ENCODE measurements at places on chromosomes 7 and 10.

GRCh38 chr7:85954961-85955360, 688.7 kb upstream of the GRM3 start:
- no peak for DNase-seq

DNA sequence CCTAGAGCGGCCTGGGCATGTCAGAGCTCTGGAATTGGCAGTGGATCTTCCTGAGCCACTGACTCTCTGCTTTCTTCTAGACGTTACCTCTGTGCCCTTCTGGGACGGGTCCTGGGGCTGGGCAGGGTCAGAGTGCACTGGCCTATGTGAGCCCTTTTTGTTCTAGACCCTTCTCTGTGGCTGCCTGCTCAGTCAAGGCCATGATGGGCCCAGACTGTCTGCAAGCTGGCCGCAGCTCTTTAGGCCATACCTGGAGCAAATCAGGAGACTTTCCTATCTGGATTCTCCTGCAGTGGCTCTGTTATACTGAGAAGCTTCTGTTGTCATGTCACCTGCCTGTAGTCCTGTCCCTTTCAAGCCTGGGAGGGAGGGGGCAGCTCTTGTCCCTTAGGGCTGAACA, 70.1 kb downstream of the ADCY1 start:
- DNase-seq: no peak

- no peak for DNase-seq
Observed at GRCh38 chr10:9796564-9796963, 1221.1 kb upstream of the CELF2 start.

GRCh38 chr10:112585960-112586359, 138.9 kb downstream of the VTI1A start:
- no peak for DNase-seq

DNA sequence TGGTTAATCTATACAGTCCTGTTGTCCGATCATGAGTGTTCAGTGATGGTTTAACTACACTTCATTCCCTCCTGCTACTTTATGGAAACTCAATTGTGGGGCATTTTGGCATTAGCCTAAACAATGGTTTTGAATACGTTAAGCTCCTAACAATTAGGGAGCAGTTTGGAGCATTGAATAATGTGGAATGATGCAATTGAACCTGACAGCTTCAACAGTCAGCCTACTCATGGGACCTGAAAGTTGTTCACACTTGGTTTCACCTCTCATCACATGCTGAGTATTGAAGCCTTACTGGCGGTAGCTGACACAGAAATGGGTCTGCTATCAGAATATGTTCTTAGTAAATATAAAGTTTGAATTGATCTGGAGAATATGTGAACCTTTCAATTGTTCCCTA, 186.1 kb downstream of the MLLT10 start:
- DNase-seq: no peak

GRCh38 chr7:19663816-19664462, 44.9 kb downstream of the POLR1F start:
- DNase-seq: no peak

DNA sequence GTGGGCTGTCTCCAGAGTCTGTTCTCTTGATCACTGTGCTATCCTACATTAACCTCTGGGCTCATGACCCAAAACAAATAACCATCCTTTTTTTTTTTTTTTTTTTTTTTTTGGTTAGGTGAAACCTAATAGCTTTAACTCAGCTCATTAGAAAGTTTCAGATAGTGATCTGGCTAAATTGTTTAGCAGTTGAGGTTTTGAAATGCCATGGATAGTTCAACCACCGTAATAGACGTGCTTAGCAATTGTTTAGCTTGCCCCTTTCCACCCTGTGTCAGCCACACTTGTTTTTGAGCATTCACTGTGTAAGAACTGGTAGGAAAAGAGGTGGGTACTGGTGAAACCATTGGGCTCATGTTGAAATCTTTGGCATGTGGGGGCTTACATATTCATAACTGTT, 3.8 kb downstream of the PLCE1 start:
- no peak for DNase-seq

DNA sequence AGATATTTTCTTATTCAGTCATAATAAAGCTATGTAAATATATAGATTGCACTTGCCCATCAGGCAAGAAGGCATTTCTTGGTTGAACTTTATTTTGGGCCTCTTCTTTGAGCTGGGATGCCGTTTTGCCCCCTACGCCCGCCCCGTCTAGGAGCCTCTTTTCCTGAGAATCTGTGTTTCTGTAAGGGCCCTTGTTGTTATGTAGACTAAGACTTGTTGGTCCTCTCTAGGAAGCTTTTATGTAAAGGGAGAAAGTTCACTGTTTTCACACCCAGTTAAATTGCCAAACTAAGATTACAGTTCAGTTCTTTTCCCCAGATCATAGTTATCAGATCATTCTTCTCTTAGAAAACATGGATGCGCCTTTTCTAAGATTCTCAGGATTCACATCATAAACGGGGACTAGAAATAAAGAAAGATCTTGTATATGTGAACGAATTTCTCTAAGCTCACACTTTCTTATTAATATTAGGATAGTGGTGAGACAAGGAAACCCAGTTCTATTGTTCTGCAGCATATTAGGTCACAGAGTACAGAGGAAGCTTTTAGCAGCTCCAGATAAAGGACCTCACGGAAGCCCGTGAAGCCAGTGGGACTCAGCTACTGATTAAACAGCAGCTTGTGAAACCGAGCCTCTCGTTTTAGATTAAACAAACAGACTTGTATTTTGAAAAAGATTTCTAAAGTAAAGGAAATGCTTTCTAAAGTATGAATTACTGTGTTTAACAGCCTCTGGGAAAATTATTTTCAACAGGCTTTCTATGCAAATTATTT, 3.8 kb downstream of the LMTK2 start:
- no peak for DNase-seq

DNA sequence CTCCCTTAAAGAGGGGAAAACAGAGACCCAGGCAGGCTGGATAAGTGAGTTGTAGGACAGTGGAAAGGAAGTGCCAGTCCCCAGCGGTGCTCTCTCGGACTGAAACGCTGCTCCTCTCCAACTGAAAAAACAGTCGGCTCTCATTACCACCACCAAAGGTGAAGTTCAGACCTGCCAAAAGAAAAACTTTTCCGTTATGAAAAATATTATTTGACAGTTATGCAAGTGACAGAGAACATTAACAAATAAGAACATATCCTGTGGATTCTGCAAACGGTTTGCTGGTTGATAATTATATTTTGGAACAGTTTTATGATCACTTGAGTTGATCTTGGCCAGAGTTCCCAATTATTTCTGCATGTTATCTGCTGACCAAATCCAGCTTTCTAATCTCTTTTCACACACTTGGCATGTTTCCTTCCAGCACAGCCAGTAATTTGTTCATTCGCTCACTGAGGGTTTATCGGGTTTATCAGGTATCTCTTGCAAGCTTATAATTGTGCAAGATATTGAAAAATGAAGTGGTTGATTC, 82.6 kb downstream of the PTPRE start:
- no peak for DNase-seq

- DNase-seq: no peak
Observed at GRCh38 chr10:81969136-81969535, 94.1 kb downstream of the NRG3 start.

DNA sequence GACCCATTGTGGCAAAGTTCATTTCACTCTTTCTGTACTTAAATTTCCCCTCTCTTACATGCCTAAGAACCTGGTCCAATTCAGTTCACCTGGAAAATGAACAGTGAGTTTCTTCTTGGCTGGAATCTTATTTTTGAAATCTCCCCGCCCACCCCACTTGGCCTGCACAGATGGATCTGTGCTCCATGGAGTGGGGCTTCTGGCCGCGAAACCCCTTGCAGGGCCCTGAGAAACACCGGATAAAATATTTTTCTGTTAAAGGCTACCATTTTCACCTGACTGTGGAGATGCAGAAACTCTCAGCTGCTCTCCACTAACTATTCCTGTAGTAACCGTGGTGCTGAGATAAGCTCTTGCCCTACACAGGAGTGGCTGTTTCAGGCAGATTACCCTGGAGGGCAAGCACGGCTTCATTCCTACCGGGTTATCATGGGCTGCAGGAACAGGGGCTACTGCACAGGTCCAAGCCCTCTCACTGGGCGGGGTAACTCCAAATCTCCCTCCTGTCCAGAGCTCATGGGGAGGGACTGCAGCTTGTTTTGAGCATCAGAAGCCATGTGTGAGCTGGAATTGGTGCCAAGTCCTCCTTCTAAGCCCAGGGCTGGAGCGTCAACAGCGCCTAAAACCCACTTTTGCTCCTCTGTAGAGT, 118.9 kb downstream of the PRPF18 start:
- DNase-seq: no peak

DNA sequence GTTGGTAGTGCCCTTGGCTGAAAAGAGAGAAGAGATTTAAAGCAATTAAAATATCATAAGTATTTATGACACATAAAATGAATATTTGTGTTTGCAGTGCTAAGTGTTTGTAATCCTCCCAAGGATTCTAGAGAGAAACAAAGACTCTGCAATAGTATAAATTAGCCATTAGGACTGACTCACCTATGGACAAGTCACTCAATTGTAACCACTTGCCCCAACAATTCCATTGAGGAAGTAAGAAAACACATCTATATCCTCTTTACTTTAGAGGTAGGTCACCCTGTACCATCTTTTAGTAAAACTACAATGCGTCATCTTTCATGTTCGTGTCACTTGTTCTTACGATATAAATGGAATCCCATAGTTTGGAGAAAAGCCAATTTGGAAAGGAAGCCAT, 85.7 kb upstream of the INHBA start:
- no peak for DNase-seq

DNA sequence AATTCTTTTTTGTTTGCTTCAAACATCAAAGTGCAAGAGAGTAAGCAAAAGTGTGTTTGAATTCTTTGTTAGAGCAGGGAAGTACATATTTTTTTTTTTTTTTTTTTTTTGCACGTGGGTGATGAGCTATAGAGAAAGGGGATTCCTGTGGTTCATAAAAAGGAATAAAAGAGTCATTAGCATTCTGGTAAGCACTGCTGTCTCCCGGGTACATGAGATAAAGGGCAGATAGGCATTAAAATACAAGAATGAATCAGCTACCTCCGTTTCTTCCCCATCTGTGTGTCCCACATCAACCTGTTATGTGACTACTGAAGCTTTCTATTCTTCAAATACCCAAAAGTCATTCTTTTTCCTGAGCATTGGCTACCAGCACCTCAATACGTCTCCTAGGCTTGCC, 102.4 kb upstream of the SEMA3D start:
- no peak for DNase-seq

DNA sequence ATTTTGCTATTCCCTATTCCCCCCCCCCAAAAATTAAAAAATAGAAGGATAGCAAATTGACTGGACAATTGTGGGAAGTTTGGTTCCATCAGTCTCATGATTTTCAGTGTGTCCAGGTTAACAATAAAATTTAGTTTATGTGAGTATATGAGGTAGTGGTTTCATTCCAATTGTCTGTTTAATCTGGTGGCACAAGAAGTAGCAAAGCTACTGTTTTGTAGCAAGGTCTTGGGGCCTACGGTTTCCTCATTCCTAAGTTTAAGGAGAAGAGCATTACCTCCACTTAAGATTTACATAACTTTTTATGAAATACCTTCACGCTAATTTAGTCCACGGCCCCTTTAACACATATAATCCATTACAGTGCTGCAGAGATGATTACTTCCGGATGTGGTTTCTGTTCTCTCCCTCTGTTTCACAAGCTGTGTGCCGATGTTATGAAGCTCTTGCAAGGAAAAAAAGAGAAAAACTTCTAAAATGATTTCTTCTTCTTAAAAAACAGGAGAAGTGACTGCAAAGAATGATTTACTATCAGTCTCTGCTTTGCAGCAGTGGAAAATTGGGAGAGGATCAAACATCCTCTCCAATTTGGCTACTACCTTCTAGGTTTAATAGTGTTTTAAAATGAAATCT, 32.7 kb upstream of the NPVF start:
- no peak for DNase-seq

GRCh38 chr10:80201608-80202141, 3.7 kb downstream of the ANXA11 start:
- no peak for DNase-seq

Data from stimulated activated CD8-positive, alpha-beta memory T cell treated with anti-CD3 and anti-CD28 coated beads, Interleukin-2, amount 100 ng/mL, for 1 hour (primary cell).